ENCODE measurements at places on chromosomes 4 and X.

DNA sequence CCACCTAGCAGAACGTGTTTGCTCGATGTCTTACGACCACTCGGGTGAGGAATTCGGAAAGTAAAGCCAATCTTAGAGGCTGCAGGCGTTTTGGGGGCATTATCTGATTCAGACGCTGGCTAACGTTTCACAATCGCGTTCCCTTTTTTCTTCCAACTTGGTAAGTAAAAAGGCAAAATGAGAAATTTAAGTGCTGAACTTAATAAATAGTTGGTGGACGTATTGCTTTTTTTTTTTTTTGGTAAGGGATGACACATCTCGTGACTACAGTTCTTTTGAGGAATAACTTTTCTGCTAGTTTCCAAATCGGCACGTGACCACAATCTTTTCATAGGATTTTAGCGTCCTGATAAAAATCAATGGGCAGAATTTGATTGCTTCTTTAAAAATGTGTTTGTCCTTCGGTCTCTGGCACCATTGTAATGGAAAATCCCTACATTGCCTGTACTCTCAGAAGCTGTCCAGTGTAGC lies 848 bp downstream of the RAB9A start:
- peak; percentile 10 for DNase-seq

GRCh38 chrX:18034945-18035344 lies 173.8 kb upstream of the RAI2 start:
- no peak for DNase-seq

DNA sequence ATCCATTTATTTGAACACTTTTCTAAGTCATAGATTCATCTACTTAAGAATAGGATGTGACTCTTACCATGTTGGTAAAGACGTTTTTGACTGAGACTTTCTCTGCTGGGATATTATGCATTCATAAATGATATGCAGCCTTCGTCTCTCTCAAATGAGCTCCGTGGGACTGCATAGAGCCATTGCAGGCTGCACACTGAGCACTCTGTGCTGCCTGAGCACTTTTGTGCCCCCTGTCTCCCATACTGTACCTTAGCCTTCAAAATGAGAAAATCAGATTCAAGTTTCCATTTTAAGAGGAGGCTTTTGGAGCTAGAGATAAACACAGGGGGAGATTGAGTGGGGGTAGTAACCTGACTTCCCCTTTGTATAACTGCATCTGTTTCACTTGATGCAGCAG lies 433.6 kb downstream of the ZIC3 start:
- no peak for DNase-seq

- DNase-seq: peak; percentile 9
These were observed 46.0 kb downstream of the TFDP3 start for GRCh38 chrX:133171962-133172708.

- DNase-seq: no peak
These were observed 1.5 kb downstream of the KLF8 start for GRCh38 chrX:56233682-56234081.

GRCh38 chrX:108362026-108362425 lies 76.2 kb downstream of the COL4A6 start:
- no peak for DNase-seq

DNA sequence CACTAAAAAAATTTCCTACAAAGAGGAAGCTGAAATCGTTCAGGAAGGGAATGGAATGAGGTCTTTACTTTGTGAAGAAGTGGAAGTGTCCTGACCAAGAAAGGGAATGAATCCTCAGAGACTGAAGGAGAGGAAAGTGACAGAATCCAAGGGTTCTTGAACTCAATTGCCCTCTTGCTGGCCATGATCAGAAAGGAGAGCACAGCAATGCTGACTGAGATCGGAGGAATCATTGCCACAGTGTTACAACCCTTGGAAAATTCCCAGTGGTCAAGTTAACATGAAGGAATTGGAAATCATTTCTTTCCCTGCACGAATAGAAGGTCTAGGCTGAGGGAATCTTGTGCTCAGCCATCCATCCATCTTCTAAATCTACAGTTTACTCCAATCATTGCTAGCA lies 190.0 kb upstream of the NEIL3 start:
- DNase-seq: no peak

- DNase-seq: no peak
These were observed 741 bp downstream of the FAM47E start for GRCh38 chr4:76252271-76252653.

DNA sequence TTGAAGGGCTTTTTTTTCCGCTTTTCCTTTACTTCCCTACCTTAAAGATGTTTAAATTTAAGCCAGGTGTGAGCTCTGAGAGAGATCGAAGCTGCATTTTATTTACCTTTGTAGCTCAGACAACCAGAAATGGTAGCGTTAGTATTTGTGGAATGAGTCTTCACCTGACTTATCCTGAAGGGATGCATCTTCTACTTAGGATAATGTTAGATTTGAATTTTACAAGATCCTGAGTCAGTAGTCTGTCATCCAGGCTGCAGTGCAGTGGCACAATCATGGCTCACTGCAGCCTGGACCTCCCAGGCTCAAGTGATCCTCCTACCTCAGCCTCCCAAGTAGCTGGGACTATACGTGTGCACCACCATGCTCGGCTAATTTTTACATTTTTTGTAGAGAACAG lies 26.2 kb downstream of the TMSB4X start:
- no peak for DNase-seq

GRCh38 chr4:123893011-123893981 lies 496.7 kb downstream of the SPRY1 start:
- no peak for DNase-seq

GRCh38 chr4:8010618-8011017 lies 71.0 kb upstream of the AFAP1 start:
- peak; percentile 99 for DNase-seq

GRCh38 chrX:30659421-30659820 lies 6.2 kb downstream of the GK start:
- no peak for DNase-seq

- DNase-seq: no peak
These were observed 832.5 kb upstream of the GRID2 start for GRCh38 chr4:91471280-91471679.

DNA sequence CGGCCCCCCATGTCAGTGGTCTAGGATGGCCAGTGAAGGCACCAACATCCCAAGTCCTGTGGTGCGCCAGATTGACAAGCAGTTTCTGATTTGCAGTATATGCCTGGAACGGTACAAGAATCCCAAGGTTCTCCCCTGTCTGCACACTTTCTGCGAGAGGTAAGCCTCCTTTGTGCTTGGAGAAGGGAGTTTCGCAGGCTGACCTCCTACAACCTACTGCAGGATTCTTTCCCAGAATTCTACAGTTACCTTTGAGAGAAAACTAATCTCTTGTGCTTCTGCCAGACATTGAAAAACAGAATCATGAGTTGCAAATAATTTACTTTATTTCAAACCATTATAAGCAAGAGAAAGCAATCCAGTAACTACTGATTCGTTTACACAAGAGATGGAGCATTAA lies 66.1 kb downstream of the TRIM2 start:
- no peak for DNase-seq

GRCh38 chr4:148452970-148453369 lies 10.8 kb upstream of the NR3C2 start:
- DNase-seq: no peak

- no peak for DNase-seq
These were observed 16.4 kb downstream of the BANK1 start for GRCh38 chr4:101806914-101807313.

DNA sequence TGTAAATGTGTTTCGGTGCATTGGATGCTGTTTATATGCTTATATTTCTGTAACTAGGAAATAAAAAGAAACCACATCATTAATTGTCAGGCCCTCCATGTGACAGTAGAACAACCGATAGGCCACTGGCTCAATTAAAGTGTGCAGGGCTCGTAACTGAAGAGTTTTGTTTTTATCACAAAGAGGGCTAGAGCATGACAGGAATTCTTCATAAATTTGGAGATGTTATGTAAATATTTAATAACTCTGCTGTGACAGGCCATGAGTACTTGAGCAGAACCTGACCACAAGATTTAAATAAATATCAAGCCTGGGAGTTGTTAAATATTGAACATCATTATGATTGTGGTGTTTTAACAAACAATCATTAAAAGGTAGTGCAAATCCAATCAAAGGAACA lies 55.9 kb downstream of the MID1 start:
- DNase-seq: no peak

- no peak for DNase-seq
These were observed 153.2 kb upstream of the RPL34 start for GRCh38 chr4:108466936-108467902.

DNA sequence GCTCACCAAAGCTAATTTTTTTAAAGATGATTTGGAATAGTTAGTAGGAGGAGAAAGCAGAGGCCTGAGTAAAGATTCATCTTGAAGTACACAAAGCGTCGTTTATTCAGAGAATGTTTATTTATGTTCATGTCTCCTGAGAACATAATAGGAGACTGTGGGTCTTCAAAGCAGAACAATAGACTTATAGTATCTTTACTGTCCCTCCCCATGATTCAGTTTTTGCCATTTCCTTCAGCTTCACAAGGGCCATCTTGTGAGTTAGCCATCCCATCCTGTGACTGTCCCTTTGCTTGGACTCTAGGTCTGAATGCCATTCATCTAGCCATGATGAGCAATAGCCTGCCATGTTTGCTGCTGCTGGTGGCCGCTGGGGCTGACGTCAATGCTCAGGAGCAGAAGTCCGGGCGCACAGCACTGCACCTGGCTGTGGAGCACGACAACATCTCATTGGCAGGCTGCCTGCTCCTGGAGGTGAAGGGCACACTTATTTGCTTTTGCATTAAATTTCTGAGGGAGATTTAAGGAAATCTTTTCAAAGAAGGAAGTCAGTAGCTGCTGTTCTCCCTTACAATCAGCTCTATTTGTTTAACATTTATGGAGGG lies 105.8 kb downstream of the NFKB1 start:
- no peak for DNase-seq

GRCh38 chrX:154650221-154650510 lies 3.2 kb downstream of the CTAG2 start:
- no peak for DNase-seq

- no peak for DNase-seq
These were observed 255.7 kb downstream of the TMEM47 start for GRCh38 chrX:34401411-34401810.

- DNase-seq: no peak
These were observed 16.3 kb upstream of the MBNL3 start for GRCh38 chrX:132505116-132505515.

DNA sequence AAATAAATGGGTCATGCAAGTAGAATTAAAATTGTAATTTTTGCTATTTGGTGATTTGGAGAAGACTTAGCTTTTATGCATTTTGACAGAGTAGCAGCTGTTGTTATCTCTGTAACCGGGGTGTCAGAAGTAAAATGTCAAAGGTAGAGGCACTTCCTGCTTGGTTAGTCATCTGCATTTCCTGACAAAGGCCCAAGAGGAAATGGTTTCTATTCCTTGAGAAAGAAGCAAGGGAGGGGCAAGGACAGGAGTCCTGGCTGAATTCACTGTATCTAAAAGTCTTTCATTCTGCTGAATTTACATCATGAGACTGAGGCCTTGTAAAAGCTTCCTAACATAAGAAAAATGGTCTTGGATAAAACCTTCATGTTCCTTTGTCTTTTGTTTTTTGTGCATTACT lies 550.9 kb upstream of the BOD1L1 start:
- no peak for DNase-seq

GRCh38 chrX:44113337-44113736 lies 140.1 kb upstream of the NDP start:
- no peak for DNase-seq

GRCh38 chr4:82975792-82976191 lies 34.8 kb downstream of the LIN54 start:
- no peak for DNase-seq

Measured in NCI-H1092 treated with DMSO at 0.1 percent for 48 hours (cell line).